Skin of body (tissue), 3 donors: ENCODE measurements at places on chromosomes 2 and 18. TPM values are rescaled to one million over a fixed set of nuclear protein-coding genes. Genes with fewer than 3 reads are reported as not detected.

The KCNG2 gene
- 0.49 TPM for total RNA-seq

The SOCS6 gene
- 18.7 TPM for total RNA-seq

GRCh38 chr18:10953672-10954071 lies 195.7 kb downstream of the PIEZO2 start:
- peak; percentile 48 for DNase-seq

GRCh38 chr2:128302011-128302743 lies 16.5 kb downstream of the HS6ST1 start:
- DNase-seq: no peak

GRCh38 chr2:213152065-213152794 lies 818 bp upstream of the IKZF2 start:
- no peak for DNase-seq

GRCh38 chr2:181348107-181348837 lies 108.9 kb upstream of the ITGA4 start:
- no peak for DNase-seq

DNA sequence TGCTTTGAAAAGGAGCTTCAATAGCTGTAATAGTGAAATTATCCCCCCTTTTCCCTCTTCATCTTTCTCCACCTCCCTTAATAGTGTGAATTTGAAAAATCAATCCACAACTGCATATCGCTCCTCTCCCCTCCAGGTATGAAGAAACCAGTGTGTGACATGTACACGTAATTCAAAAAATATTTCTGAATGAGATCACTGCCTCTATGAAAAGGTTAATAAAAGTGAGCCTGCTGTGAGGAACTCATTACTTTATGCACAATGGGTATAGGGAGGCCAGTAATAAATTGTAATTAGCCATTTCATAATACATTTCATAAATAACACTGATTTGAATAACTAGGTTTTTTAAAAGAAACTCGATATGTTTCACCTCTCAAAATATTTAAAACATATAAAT lies 209.0 kb upstream of the KYNU start:
- no peak for DNase-seq
